Ascending aorta (tissue), 2 donors: ENCODE measurements at places on chromosomes 12 and 14. TPM values are rescaled to one million over a fixed set of nuclear protein-coding genes. Genes with fewer than 3 reads are reported as not detected.

Gene CCDC197
- total RNA-seq: not detected

GRCh38 chr12:87689196-87689595 is 340.0 kb downstream of the C12orf50 start:
- no peak overlapping the region for H3K4me3 ChIP-seq
- H3K27ac ChIP-seq: no peak overlapping the region
- DNase-seq: no peak

- no peak overlapping the region for H3K4me3 ChIP-seq
- no peaks in the 10 kb centered on the region for H3K27me3 ChIP-seq
- H3K4me1 ChIP-seq: no peaks in the 10 kb centered on the region
- no peaks in the 10 kb centered on the region for H3K36me3 ChIP-seq
- no peak for DNase-seq
Observed at GRCh38 chr12:58530742-58531062, 389.6 kb downstream of the LRIG3 start.

Gene PRPH
- total RNA-seq: not detected

Gene ADSS1
- 30.2 TPM for total RNA-seq
